MCF 10A (cell line): ENCODE measurements at places on chromosomes 12 and 14. TPM values are rescaled to one million over a fixed set of nuclear protein-coding genes. Genes with fewer than 3 reads are reported as not detected.

The ADCY4 gene
- total RNA-seq, result not detected in 2 replicates

The IGF1 gene
- not detected in 2 replicates for total RNA-seq

The ITGA7 gene
- 2.1 and 3.0 TPM in 2 replicates for total RNA-seq

The RNASE3 gene
- total RNA-seq, result not detected in 2 replicates

The MYO1H gene
- total RNA-seq, result not detected in 2 replicates

The USP44 gene
- total RNA-seq, result not detected in 2 replicates

The TMTC2 gene
- 1.7 and 2.0 TPM in 2 replicates for total RNA-seq

The CLEC7A gene
- total RNA-seq, result not detected in 2 replicates

The DTX1 gene
- total RNA-seq, result not detected in 2 replicates

The CCDC38 gene
- 0.12 TPM in 1 of 2 replicates, not detected in the other for total RNA-seq

The SMIM41 gene
- total RNA-seq, result not detected in 2 replicates

The KCNC2 gene
- total RNA-seq, result not detected in 2 replicates

- DNase-seq, result no peak
These were observed 26.2 kb upstream of the TUNAR start for GRCh38 chr14:95850429-95850828.

- DNase-seq, result no peak
These were observed 13.8 kb downstream of the FBRSL1 start for GRCh38 chr12:132503618-132504204.

DNA sequence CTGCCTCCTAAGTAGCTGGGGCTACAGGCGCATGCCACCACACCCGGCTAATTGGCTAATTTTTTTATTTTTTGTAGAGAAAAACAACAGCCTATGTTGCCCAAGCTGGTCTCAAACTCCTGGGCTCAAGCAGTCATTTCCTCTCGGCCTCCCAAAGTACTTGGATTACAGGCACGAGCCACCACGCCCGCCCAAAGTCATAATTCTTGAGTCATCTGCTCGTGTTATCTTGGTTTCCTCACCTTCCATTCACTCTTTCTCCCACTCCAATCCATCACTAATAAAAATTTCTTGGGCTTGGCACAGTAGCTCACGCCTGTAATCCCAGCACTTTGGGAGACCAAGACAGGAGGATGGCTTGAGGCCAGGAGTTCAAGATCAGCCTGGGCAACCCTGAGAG, 32.0 kb downstream of the ITGA7 start:
- DNase-seq, result peak; percentile 21

DNA sequence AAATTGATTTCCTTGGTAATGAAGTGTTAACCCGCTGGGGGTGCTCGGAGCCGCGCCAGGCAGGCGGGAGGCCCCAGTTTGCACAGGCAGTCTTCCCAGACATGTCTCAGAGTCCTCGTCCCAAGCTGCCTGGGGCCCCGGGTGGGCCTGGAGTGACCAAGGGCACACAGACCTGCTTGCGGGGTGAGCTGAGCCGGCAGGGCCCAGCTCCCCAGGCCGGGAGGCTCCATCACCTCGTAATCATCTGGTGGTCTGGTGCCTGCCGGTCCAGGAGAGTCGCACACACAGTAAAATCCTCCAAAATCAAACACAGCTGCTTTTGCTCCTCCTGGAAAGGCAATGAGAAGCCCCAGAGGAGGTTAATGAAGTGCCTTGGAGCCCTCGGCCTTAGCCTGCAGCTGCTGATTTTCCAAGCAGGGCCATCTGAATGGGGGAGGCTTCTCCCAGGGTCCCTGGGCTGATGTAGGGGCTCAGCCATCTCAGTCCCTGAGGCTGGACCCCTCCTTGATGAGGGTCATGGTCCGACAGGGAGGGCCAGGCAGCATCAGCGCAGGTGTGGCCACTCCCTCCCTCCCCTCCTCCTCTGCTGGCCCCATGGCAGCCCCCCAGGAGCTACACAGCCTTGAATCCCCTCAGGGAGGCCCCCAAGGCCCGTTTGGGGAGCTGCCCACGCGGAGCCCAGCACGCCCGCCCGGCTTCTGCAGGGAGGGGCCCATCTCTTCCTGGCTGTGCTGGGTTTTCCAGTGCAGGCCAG, 39.4 kb upstream of the FBRSL1 start:
- DNase-seq, result no peak

GRCh38 chr12:70353780-70354660, 12.1 kb upstream of the KCNMB4 start:
- no peak for DNase-seq

DNA sequence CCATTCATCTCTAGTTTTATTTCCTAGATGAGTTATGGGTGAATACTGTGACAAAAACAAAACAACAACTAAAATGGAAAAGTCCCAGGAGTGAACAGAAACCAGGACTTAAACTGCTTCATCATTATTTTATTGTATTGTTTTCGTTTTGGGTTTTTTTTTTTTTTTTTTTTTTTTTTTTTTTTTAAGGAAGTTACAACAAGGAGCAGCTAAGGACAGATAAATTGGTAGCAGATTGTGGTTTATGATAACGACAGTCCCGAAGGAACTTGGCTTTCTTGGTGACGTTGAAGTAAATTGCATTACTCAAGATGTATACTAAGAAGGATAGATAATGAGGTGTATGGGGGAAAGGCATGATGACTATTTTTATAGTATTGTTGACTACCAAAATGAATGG, 866.3 kb downstream of the NRXN3 start:
- no peak for DNase-seq

- DNase-seq, result peak; percentile 6
These were observed 131.2 kb downstream of the KCNH5 start for GRCh38 chr14:62914025-62914424.

DNA sequence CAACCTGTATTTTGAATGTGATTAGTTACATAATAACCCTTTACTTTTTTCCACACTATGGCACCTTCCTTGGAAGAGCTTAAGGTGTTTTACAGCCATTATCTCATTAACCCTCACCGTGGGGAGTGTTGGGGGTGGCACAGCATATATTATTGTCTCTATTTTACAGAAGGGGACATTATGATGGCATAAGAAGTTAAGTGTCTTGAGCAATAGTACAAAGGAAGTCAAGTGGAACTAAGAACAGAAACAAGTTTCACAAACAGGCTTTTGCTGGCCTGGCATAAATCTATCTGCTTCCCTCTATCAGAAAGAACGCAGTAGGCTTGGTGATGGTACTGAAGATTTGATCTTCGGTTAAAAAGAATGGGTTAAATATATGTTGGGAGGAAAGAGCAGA, 169.7 kb upstream of the OTX2 start:
- DNase-seq, result no peak

DNA sequence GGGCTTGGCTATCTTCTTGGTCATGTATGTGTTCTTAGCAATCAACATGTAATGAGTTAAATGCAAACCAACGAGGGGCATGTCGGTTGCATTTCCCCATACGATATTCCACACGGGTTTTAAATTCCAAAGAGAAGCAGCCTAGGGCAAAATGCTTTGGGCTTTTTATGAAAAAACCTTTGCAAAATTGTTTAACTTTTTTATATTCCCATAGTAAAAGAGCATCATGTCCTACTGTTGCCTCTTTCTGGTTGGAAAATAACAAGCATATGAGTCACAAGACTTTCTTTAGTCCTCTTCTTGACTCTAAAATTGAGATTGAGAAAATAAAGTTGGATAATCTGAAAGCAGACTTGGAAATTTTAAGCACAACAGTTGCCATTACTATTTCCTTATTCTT, 3.8 kb upstream of the DIO2 start:
- no peak for DNase-seq

GRCh38 chr14:74580275-74580672, 31.8 kb downstream of the LTBP2 start:
- no peak for DNase-seq

GRCh38 chr12:124309744-124310143, 14.9 kb downstream of the RFLNA start:
- no peak for DNase-seq

GRCh38 chr12:64299628-64300027, 77.5 kb upstream of the KICS2 start:
- DNase-seq, result no peak

- DNase-seq, result peak; percentile 39
These were observed 216.1 kb downstream of the NUAK1 start for GRCh38 chr12:105922670-105923102.

- DNase-seq, result no peak
These were observed 1.6 kb upstream of the DGKA start for GRCh38 chr12:55929306-55929791.

GRCh38 chr14:64053694-64054669, 201.2 kb downstream of the SYNE2 start:
- DNase-seq, result peak; percentile 89

GRCh38 chr12:13383379-13383778, 186.9 kb downstream of the EMP1 start:
- DNase-seq, result peak; percentile 58

GRCh38 chr12:123895451-123895850, 77.2 kb downstream of the CCDC92 start:
- DNase-seq, result no peak

GRCh38 chr12:131491155-131491554, 219.7 kb upstream of the SFSWAP start:
- no peak for DNase-seq

- DNase-seq, result peak; percentile 45
These were observed 626 bp downstream of the TXNDC16 start for GRCh38 chr14:52551696-52552062.

DNA sequence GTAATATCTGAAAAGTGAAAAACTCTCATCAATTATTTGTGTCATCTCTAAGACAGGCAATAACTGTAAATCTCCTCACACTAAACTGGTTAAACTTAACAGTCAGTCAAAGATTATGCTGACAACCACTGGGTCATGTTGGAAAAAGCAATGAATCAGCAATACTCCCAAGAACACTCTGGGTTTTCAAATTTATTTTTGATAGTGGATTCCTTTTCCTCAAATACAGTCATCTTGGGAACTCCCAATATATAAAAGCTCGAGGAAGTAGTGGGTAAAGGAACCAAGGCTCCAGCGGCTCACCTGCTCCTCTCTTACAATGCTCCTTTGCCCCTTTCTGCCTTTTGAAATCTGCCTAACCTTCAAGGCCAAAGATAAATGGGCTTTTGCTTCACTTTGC, 70.0 kb downstream of the ARMH4 start:
- DNase-seq, result no peak

- DNase-seq, result no peak
These were observed 2.3 kb downstream of the GLI1 start for GRCh38 chr12:57461917-57462250.

DNA sequence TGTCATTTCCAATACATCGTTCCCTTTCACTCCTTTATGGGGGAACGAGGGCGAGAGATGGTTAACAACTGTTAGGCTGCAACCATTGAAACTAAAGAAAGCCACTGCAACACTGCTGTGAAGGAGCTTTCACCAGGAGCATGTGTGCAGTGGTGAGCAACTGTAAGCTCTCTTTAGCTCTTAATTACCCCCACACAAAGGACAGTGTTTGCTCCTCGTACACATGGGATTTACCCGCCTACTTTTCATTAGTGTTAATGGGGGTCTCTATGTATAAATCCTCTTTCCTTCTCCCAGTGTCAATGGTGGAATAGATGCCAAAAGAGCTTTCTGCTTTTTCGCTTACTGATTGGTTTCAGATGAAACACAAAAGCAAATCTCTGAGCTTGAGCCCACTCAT, 343.1 kb downstream of the FLRT2 start:
- DNase-seq, result no peak

DNA sequence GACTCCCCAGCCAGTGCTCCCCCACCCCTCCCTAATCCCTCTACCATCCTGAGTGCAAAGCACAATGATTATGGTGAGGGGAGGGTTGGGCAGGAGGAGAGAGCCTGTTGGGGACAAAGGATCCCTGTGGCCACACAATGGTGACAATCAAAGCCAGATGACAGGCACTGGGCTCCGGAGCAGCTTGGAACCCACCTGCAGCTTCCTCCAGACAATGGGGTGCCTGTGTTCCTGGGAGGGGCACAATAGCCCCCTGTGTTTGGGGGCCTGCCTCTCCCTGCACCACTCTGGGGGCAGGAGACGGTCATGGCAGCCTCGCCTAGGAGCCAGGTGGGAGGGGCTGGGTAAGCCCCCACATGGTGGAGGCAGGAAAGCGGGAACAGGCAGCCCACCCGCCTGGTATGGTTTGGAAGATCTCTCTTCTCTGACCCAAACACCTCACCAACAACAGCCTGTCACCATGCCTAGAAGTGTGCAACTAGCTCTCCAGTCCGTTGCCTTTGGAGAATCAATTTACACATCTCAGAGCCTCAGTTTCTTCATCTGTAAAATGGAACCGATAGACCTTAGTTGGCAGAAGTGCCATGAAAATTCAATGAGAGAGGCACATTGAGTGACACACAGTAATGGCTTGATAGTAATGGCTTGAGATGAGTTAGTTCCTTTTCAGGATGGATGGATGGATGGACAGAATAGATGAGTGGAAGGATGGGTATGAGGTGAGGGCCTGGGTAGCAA, 53.0 kb downstream of the MVK start:
- DNase-seq, result no peak

- DNase-seq, result no peak
These were observed at the start of gene JPH4 for GRCh38 chr14:23578560-23579310. Gene JPH4 (minus strand): TSS chr14:23578790. CDS start chr14:23577453, 1,337 bp downstream.

- no peak for DNase-seq
These were observed 371.1 kb downstream of the SEC23A start for GRCh38 chr14:38731962-38732361.

GRCh38 chr14:104932676-104933631, 8.3 kb downstream of the PLD4 start:
- DNase-seq, result peak; percentile 68

DNA sequence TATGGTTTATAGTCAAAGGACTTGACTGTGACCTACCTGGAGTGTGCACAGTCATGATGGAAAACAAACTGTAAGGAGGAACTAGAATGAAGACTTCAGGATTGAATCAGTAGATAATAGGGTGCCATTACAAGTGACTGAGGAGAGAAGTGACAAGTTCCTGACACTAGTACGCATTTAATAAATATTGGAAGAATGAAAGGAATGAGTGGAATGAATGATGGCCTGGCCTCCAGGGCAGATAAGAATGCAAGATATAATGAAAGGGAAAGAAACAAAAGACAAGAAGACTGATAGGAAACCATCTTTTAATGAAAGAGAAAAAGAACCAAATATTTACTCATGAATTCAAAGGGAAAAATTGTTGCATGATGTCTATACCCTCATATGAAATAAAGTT, 44.7 kb upstream of the NEDD1 start:
- no peak for DNase-seq

- peak; percentile 84 for DNase-seq
These were observed 2.2 kb downstream of the PLEKHG6 start for GRCh38 chr12:6312529-6313325.

GRCh38 chr14:69190191-69190590, 1.1 kb upstream of the EXD2 start:
- DNase-seq, result no peak

GRCh38 chr14:96455588-96455987, 46.6 kb upstream of the PAPOLA start:
- DNase-seq, result no peak
